Coronary artery (tissue), 2 donors: ENCODE measurements at places on chromosomes 4 and X.

DNA sequence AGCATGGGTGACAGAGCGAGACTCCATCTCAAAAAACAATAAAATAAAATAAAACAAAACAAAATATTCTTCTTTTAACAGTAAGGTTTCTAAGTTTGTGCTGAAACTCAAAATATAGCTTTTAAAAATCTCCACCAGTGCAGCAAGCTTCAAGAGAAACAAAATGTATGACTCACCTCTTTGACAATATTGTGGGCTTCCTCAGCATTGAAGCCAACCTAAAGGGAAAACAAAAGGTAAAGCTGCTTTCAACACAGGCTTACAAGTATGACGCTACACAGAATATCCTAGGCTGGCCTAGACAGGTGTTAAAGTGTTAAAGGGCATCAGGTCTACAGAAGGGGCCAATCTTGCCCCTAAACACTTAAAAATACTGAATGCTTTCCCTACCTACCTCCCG is 1.2 kb downstream of the DYNLT3 start:
- no peak for DNase-seq

DNA sequence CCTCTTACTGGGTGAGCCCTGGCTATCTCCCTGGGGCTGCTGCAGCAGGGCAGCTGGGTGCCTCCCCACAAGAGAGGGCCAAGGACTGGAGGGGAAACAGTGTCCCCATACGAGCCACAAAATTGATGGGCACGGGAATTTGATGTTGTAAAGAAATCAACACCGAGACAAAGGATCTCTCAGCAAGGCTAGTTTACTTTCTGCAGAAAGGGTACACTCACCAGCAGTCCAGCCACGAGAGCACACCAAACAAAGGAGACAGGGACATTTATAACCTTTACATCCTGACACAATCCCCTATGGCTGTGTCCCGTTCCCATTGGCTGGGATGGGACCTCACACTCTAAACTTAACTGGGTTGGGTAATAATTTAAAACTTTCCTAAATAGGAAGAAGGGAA is 25.9 kb downstream of the METAP1 start:
- DNase-seq = no peak

GRCh38 chrX:94977562-94977961 is 1303.6 kb downstream of the FAM133A start:
- DNase-seq = no peak

DNA sequence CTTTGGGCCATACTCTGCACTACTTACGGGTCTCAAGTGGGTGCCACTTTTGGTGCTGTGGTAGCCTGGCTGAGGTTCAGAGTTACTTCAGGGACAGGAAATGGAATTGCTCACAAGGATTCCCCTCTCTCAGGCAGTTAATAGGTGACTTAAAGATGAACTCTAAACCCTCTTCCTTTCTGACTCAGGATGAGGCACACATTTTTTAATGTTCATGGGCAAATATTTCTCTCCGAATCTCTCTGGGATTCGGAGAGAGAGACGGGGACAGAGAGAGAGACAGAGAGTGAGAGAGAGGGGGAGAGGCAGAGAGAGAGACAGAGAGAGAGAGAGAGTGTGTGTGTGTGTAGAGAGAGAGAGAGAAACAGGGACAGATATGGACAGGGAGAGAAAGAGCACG is 79.8 kb downstream of the NYX start:
- DNase-seq = no peak

DNA sequence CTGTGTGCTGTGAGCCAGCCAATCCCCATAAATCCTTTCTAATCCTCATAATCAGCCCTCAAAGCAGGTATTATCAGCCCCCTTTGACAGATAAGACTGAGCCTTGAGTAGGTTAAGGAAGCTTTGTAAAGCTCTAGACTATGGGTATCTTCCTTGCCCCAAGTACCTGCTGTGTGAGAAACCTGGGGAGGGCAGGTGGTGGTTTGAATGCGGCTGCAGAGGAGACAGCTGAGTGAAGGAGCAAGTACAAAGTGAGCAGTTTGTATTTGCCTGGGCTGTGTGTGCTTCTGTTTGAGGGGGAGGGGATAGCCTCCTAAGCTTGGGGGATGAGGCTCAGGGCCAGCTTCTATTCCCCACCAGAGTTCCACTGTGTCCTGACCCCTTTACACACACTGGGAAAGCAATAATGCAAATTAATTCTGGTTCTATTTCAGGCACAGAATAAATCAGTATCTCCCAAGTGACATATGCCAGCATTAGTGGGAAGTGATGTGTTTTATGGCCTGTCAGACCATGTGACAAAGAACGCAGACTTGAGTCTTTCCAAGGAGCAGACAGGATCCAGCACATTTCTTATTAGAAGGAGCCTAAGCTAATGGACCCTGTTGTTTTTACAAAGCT is 63.5 kb downstream of the EVC start:
- DNase-seq = peak; percentile 43

- no peak for DNase-seq
These were observed 262.9 kb downstream of the ARHGAP10 start for GRCh38 chr4:147994491-147995385.

- no peak for DNase-seq
These were observed 175.6 kb downstream of the SNCA start for GRCh38 chr4:89661173-89661899.

- DNase-seq = no peak
These were observed 5.8 kb downstream of the TIFA start for GRCh38 chr4:112279882-112280315.

DNA sequence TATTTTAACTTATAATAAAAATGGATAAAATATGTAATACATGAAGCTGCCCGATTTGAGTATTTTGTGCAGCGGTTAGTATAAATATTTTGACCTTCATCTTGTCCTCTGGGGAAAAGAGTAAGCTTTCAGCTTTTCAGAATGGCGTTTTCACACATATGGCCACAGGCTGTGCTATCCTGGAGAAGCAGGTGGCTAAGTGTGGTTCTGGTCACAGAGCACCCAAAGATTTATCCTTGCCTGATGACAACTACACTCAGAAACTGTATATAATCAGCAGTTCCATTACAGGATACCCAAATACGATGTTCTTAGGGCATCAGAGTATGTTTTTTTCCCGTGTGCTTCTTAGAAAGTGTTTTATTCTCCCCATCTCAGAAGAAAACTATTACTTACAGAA is 42.3 kb upstream of the ANK2 start:
- DNase-seq = no peak

DNA sequence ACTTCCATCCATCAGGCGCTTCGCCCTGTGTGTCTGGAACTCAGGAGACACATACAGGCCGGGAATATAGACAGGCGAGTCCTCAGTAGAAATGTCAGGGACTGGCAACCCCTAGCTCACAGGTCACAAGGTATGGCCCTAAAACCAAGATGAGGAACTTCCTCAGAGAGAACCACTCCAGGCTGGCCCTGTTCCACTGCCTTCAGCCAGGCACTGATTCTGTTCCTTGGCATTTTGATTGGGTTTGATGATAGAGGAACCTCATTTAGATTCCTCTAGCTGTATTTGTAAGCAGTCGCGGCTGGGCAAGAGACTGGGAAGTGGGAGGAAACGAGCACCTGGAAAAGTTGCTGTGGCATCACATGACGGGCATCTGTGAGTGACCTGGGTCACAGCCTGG is 8.1 kb downstream of the HPSE start:
- DNase-seq = no peak

GRCh38 chr4:152028131-152028530 is 267.3 kb upstream of the GATB start:
- DNase-seq = no peak

GRCh38 chrX:107856289-107856688 is 30.6 kb downstream of the MID2 start:
- no peak for DNase-seq

GRCh38 chrX:120213438-120214265 is 37.0 kb upstream of the ZBTB33 start:
- no peak for DNase-seq

DNA sequence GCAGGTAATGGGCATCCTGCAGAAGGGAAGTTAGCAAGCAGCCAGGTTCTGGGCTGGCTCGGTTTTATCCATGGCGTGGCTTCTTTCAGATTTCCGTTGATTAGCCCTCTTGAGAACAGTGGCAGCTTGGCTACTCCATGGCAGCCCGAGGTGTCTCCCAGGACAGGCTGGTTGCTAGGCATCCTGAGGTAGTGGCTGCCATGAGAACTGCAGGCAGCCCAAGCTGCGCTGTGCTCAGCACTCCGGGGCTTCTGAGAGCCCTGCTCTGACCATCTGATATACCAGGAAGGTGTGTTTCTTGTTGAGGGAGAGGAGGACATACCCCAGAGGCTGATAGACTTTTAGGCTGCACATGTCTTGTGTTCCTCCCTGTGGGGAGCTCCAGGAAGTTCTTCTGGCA is 253.4 kb upstream of the CASK start:
- no peak for DNase-seq
